MG63 (cell line): ENCODE measurements at places on chromosomes 1 and 21.

GRCh38 chr1:20430355-20431175, 55.4 kb downstream of the CAMK2N1 start:
- peak; percentile 10 for DNase-seq

GRCh38 chr1:198686069-198686728, 47.4 kb downstream of the PTPRC start:
- no peak for DNase-seq

- DNase-seq: no peak
Observed at GRCh38 chr1:73500154-73500553, 697.8 kb downstream of the LRRIQ3 start.

- DNase-seq: no peak
Observed at GRCh38 chr1:8437347-8437746, 119.4 kb downstream of the SLC45A1 start.
